ENCODE measurements at places on chromosomes 7 and 10.

- no peak for DNase-seq
Measured at GRCh38 chr7:131624536-131624935, 68.1 kb upstream of the PODXL start.

DNA sequence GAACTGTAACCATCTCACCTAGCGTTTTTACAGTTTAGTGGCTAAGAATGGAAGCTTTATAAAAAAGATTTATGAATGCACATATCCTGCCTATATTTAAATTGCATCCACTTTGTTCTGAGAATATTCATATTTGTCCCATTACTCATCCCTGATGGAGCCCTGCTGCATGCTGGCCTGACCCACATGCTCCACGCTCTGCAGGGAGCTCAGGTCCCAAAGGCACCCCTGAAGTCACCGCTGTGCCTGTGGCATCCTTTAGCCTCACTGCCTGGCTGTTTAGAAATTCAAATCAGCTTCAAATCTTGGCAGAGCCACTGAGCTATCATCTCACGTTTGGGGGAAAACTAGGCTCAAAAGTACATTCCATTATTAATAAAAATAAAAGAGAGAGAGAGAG, 24.4 kb downstream of the C10orf90 start:
- DNase-seq, result no peak

DNA sequence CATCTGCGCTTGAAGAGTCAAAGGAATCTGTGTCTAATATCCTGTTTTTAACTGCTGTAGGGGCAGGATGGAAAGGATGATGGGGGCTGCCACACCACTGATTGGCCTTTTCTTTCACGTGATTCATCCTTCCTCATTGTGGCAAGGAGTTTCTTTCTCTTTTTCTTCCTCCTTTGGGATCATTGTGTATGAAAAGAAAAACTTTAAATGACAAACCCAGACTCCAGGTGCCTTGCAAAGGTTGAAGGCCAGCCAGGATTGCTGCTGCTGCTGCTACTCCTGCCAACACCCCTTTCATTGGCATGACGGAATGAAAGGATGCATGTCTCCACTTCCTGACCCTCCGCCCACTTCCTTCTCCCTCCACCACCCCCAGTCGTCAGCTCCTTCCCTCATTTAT, 6.5 kb upstream of the OIT3 start:
- no peak for DNase-seq

- no peak for DNase-seq
Measured at GRCh38 chr7:6375348-6376101, 72.2 kb downstream of the DAGLB start.

DNA sequence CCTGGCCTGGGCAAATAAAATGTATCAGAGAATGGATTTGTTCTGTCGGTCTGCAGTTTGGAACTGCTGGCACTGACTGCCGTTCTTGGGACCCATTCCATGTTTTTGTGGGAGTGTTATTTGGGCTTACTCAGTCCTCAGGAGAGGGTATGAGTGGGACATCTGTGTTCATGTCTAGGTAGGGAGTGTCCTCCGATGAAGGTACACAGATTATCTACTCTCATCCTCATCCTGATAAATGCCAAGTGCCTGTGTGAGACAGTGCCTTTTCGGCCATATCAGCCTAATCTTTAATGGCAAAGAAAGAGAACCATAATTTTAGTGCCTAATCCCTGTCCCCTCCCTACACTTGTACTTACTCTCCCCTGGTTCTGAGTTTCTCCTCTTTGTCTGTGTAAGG, 409.4 kb downstream of the REEP3 start:
- no peak for DNase-seq

DNA sequence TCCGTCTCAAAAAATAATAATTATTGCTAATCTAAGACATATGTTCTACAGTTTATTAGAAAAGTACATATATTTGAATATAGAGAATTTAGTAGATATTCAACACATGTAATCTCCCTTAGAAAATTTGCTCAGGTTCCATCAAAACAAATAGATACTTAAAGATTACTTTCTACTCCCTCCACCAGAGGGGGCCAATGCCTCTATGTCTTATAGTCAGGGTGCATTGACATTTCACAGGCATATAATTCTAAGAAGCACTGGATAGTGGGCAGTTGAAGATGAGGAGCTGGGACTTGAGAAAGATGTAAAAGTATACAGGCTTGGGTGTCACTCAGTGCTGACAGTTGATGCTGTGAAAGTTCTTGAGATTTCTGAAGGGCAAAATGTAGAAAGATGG, 301.6 kb upstream of the HPS1 start:
- DNase-seq, result peak; percentile 3

DNA sequence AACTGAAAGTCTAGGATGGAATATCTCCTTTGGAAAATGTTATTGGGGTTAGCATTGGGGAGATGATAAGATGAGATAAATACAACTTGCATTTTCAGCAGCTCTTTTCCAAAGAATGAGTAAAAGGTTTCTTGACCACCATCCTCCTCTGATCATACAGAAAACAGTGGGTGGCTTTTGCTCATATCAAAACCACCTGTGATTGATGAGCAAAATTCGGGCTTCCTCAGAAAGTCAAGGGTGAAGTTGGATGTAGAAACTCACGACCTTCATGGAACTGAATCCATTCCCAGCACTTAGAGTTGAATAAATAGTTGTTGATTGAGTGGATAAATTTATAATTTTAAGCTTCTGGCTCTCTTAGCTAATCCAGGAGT, 158.4 kb downstream of the DNAJB6 start:
- DNase-seq, result no peak

- no peak for DNase-seq
Measured at GRCh38 chr10:21499701-21500577, 25.5 kb downstream of the SKIDA1 start.

GRCh38 chr7:139643951-139644585, 120.6 kb downstream of the CLEC2L start:
- no peak for DNase-seq

GRCh38 chr7:97179454-97180104, 62.1 kb downstream of the SDHAF3 start:
- DNase-seq, result peak; percentile 22
